ENCODE measurements at places on chromosomes 1 and 21.
A peak's percentile ranks its signal among the peaks of the same experiment; 100 is the strongest.

- DNase-seq, result no peak
These were observed 113.6 kb downstream of the MACF1 start for GRCh38 chr1:39317910-39318633.

GRCh38 chr1:113812661-113813135 lies 422 bp upstream of the RSBN1 start:
- DNase-seq, result no peak

GRCh38 chr21:38714039-38714817 lies 91.5 kb upstream of the ETS2 start:
- DNase-seq, result no peak

GRCh38 chr1:42456010-42456753 lies at the start of the genes PPCS and ZMYND12:
Gene PPCS, plus strand, starts transcription at chr1:42456543. Its CDS starts 23 bp downstream, at chr1:42456566.
Gene ZMYND12, minus strand, starts transcription at chr1:42456022. Its CDS starts 25 bp downstream, at chr1:42455997.
- DNase-seq, result peak; percentile 89

- DNase-seq, result no peak
These were observed 81.0 kb upstream of the KCNK2 start for GRCh38 chr1:215001419-215002021.

All from fibroblast of the aortic adventitia (primary cell).